ENCODE measurements at places on chromosomes 4 and X.
A peak's percentile ranks its signal among the peaks of the same experiment; 100 is the strongest.

DNA sequence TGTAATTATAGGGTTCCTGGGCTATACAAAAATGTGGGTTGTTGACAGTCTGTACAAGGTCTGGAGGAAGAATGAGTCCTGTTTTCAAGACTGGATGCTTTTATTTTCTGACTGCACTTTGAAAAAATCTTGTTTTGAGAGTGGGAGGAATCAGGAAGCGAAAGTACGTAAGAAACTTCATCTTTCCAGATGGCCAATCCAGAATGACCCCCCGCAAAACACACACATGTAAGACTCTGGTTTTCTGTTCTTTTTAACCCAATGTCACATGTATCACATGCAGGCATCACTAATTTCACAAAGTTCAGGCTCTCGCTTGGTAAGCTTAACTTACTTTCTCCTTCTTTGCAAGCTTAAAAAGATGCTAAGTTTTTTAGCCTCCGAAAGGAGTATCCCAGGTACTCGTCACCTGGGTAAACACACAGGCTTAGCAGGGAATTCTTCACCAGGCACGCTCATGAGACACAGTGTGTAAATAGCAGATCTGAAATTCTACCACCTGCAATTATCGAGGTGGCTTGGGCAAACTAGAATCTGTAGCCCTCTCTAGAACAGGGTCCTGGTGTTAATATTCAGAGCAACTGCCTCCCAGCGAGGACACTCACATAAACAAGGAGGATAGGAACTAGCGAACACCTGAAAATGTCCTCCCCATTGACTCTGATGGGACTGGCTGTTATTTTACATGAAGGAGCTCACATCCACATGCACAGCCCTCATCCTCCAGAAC, 90.7 kb downstream of the NSUN7 start:
- DNase-seq, result no peak

GRCh38 chrX:46860557-46860956, 23.7 kb downstream of the RP2 start:
- DNase-seq, result no peak

DNA sequence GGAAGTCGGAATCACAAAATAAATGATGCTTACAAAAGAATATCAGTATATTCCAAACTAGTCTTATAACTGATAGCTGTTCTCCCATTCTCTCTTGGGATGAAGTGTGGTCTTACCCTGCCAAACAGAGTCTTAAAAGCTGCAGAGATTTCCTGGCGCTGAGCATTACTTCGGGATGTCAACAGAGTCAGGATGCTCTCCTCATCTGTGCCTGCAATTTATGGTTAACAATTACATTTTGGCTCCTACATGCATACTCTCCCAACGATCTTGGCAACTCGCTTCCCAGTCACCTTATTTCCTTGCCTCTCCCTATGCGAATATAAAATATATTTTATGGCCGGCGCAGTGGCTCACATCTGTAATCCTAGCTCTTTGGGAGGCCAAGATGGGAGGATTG, 12.2 kb downstream of the ANXA5 start:
- no peak for DNase-seq

GRCh38 chrX:40174854-40175510, 77.2 kb upstream of the BCOR start:
- peak; percentile 80 for DNase-seq

DNA sequence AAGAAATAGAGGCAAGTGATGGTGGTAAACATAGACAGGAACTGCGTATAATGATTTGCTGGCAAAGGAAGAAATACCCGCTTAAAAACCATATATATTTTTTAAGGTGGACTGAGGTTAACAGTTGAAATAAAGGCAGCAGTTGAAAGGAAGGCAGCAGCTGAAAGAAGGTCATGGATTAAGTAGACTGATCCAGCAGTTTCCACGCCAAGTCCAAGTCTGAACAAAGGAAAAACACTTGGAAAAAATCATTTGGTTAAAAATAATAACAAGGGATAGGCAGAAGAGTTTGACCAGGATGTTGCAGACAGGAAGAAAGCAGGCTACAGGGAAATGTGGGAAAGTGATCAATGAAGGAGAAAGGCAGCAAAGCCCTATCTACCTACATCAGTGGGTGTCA, 93.6 kb downstream of the AMELX start:
- no peak for DNase-seq

GRCh38 chrX:19556202-19556601, 40.9 kb upstream of the MAP3K15 start:
- no peak for DNase-seq

- DNase-seq, result no peak
These were observed 111.4 kb upstream of the LIMCH1 start for GRCh38 chr4:41426539-41426938.

GRCh38 chr4:63393544-63393943, 1015.7 kb downstream of the TECRL start:
- no peak for DNase-seq

DNA sequence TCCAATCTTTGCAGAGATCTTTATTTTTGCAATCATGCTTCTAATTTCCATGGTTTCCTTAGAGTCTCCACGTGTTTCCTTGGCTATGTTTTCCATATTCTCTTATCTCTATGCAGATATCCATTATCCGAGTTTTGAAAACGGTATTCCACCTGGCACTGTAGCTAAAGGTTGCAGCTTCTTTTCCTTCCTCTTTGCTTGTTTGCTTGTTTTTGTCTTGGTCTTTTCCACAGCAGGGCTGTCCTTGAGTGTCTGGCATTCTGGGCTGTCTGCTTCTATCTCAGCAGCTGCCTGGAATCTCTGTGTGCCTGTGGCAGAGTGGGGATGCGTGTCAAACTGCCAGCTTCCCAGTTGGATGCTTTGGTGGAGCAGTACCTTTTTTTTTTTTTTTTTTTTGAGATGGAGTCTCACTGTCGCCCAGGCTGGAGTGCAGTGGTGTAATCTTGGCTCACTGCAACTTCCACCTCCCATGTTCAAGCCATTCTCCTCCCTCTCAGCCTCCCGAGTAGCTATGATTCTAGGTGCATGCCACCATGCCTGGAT, 46.9 kb downstream of the WFS1 start:
- no peak for DNase-seq

GRCh38 chr4:87057835-87058355, 123.1 kb downstream of the AFF1 start:
- DNase-seq, result no peak

DNA sequence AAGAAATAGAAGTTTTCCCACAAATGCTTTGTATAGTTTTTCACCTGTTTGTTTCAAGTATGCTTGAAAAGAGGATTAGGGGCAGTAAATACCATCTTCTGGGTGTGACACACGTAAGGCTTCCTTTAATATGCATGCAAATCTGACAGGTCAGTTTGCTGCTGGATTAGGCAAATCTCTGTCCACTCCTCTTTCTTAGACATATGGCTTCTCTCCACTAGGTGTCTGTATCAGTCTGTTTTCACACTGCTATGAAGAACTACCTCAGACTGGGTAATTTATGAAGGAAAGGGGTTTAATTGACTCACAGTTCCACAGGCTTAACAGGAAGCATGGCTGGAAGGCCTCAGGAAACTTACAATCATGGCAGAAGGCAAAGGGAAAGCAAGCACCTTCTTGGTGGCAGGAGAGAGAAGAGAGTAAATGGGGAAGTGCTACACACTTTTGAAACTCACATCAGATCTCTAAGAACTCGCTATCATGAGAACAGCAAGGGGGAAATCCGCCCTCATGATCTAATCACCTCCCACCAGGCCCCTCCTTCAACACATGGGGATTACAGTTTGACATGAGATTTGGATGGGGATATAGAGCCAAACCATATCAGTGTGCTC, 66.9 kb downstream of the TAB3 start:
- DNase-seq, result no peak

DNA sequence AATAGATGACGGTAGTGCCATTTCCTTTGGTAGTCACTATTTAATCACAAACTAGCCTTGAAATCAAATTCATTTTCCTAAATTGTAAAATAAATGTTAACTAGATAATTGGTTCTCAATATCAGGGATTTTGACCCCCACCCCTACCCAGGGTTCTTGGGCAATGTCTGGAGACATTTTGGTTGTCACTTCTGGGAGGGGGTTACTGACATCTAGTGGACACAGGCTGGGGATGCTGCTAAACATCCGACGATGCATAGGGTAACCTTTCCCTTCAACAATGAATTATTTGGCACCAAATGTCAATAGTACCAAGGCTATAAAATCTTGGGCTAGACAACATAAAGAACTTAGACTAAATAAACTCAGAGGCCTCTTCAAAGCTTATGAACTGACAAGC, 285.8 kb upstream of the TRPC5 start:
- DNase-seq, result no peak

GRCh38 chrX:51614353-51615012, 4.2 kb downstream of the CENPVL3 start:
- no peak for DNase-seq

- DNase-seq, result no peak
These were observed 303.5 kb upstream of the GALNT7 start for GRCh38 chr4:172865103-172865502.

- DNase-seq, result no peak
These were observed 29.9 kb downstream of the VCX2 start for GRCh38 chrX:8140986-8141744.

DNA sequence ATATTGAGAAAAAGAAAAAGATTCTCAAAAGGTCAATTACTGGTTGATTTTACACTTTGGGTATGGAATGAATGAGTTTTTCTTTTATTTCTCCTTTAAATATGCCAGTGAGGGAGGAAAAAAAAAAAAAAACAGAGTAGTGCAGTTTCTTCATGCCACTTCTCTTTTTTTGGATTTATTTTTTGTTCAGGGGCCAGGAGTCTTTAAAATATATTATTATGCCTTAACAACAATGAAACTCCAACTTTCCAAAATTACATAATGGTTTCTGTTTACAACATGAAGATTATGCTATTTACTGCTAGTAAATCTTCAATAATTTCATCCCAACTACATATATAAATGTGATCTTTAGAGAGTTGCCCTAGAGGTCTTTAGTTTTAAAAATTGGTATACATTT, 31.9 kb downstream of the DTHD1 start:
- no peak for DNase-seq

DNA sequence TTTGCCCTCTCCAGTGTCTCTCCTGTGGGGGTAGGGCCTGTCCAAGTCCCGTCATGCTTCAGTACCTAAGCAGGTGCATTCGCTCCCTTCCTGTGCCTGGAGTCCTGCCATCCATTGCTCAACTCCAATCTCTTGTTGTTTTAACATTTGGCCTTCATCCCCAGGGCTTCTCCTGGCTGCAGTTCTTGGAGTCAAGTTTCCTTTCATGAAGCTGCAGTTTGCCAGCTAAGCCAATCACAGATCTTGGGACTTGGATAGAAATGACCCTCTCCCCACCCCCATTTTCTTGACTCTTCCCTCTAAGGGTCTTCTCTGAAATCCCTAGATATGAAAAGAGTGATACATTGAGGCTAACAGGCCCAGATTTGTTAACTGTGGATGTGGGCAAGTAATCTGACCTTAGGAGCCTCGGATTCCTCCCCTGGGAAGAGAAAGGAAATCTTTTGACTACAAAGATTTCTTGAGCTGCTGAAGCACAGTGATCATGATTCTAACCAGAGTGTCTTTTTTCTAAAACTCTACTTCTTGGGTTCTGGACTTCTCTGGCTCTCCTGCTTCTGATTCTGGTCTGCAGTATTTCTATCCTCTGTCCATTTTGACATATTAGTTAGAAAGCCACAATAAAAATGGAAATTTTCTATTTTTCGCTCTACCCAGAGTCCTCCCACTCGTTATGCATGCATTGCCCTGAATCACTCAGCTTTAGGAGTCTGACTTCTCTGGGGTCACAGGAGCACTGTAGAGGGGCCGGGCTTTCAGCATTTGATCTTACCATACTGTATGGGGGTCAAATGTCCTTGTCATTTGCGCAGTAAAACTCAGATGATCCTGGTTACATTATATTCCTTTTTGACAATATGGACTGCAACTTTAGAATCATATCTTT, 61.0 kb downstream of the CHRNA9 start:
- DNase-seq, result peak; percentile 73

DNA sequence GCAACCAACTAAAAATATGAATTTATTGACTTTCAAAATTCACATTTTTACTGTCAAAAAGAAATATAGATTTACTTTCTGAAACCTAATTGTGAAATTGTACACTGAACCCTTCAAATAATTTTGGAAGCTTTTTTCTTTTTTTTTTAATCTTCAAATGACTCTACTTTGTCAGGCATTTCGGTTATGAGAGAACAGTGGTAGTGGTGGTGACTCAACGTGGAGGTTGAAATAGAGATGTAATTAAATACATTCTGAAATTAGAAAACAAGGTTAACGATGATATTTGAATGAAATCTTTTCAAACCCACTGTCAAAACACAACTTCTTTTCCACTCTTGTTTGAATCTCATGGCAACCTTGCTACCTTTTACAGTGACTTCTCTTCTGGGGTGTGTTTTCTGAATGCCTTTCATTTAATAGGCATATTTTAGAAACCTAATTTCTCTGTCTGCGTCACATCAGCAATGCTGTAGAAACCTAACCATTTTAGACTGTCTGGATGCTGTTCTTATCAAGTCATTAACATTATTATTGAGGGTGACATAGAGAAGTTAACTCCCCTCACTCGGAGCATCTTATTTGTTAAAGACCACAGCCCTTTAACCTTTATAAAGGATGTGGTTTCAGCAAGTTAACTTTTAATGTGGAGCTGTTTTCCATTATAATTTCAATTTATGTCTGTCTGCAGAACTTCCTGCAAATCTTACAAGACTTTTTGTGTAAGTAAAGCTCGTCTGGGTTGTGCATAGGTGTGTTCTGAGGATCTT, 136.8 kb downstream of the PCDH7 start:
- no peak for DNase-seq

DNA sequence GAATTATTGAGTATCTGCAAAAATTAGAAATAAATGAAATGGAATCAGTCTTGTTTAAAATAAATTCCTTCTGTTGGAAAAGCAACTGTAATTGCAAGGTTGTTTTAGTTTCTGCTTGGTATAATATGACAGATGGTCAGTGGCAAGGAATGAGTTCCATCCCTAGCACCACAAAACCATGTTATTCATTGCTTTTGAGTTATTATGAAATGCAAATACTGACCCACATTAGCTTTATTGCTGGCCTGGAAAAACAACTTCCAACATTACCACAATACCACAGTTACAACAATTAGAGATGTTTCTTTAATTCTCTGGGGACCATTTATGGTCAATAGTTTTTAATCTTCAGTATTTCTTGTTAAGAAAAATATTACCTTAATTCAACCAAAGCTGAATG, 194.4 kb downstream of the TMA16 start:
- no peak for DNase-seq

Measured in Right ventricle myocardium inferior (tissue), 1 donor.